GM23248 (cell line): ENCODE measurements at places on chromosomes 7 and 10. TPM values are rescaled to one million over a fixed set of nuclear protein-coding genes. Genes with fewer than 3 reads are reported as not detected.

DNA sequence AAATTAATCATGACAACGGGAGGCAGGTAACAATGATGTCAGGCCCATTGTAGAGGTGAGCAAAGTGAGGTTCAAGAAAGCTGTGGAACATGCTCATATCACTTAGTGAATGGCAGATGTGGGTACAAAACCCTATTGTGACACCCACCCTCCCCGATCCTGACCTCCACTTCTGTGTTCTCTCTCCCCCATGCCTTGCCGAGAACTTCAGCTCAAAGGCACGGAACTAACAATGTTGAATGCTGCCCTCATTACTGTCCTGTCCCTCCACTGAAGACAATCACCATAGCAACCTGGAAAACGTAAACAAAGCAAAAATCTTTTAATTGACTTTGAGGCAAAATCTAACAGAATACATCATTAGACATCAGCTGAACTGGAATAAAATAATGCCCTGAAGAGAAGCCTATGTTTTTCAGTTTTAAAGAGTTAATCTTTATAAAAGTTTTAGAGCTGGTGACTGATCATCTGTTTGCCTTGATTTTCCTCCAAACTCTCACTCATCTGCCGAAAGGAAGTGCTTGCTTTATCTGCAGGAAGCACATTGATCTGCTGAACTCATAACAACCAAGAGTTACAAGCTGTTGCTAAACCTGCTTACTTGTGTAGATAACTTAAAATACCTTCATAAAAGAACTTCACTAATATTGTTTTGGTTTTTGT is 133.6 kb downstream of the CUBN start:
- H3K27me3 ChIP-seq = no peaks in the 10 kb centered on the region
- peaks cover 40% of the 10 kb centered on the region for H3K4me1 ChIP-seq
- H3K36me3 ChIP-seq = no peaks in the 10 kb centered on the region
- peak; percentile 76 for DNase-seq
- H3K27ac ChIP-seq = peak overlapping the region; percentile 81

DNA sequence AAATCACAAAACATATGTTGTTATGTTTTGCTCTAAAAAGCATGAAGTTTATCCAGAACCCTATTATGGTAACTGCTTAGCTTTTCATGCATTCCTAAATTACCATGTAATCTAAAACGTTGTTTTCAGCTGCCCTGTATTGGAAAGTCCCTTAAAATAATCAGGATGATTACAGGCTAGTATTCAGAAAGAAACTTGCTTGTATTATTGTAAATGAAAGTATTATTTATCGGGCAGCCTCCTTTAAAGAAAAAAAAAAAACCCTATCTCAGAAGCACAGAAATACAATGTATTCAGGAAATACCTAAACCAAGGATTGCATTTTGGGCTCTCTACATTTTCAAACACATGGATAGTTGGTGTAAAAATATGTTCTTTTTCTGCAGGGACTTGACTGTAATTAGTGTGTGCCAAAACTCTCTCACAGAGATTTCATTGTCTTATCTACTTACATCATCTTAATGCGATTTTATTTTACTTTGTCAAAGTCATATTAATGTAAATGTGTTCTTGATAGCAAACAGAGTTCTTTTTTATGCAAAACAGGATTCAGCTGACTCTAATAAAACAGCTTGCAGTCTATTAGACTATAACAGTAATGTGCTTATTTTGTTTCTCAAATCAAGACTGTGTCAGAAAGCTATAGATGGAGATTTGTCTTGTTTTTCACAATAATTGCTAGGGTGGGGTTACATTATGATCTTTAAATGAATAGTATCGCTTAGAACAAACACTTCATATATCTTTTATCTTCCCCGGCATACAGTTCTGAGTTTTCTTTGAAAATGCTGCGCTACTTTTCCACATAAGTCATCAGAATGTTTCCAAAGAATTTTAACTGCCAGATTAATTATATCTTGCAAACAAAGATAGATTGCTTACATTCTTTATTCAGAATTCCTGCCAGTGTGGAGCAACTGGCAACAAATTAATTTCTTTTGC is 65.3 kb upstream of the ARID5B start:
- DNase-seq = peak; percentile 68
- H3K36me3 ChIP-seq = no peaks in the 10 kb centered on the region
- peaks cover 44% of the 10 kb centered on the region for H3K4me1 ChIP-seq
- H3K4me3 ChIP-seq = peak overlapping the region; percentile 56
- H3K27ac ChIP-seq = peak overlapping the region; percentile 57
- H3K27me3 ChIP-seq = no peaks in the 10 kb centered on the region

The ZNF394 gene
- 17.3 and 24.3 TPM in 2 replicates for total RNA-seq

DNA sequence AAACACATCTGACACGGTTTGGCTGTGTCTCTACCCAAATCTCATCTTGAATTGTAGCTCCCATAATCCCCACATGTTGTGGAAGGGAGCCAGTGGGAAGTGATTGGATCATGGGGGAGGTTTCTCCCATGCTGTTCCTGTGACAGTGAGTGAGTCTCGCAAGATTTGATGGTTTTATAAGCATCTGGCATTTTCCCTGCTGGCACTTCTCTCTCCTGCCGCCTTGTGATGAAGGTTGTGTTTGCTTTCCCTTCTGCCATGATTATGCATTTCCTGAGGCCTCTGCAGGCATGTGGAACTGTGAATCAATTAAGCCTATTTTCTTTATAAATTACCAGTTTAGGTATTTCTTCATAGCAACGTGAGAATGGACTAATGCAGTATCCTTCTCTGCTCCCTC is 5.9 kb upstream of the HTR5A start:
- H3K4me3 ChIP-seq = no peak overlapping the region
- no peaks in the 10 kb centered on the region for H3K27me3 ChIP-seq
- no peak overlapping the region for H3K27ac ChIP-seq
- DNase-seq = no peak

DNA sequence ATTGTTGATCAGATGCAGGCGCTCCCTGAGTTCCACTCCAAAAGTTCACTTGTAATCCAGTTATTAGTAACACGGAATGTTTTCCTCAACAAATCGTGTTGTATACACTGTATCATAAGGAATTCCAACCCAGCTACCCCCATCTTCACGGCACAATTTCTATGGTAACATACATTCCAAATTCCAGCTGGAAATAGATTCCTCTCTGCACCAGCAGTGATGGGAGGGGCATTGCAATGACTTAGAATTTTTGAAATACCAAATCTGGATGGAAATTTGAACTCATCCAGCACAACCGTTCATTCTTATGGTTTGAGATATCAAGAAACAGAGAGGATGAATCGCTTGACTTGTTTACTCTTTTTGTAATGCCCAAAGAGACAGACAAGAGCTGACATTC is 38.9 kb upstream of the RHEB start:
- no peaks in the 10 kb centered on the region for H3K27me3 ChIP-seq
- H3K36me3 ChIP-seq = peaks cover 31% of the 10 kb centered on the region; the same call in 1 of the 2 replicates
- peak; percentile 34 for DNase-seq

- H3K36me3 ChIP-seq = no peaks in the 10 kb centered on the region
- no peaks in the 10 kb centered on the region for H3K4me1 ChIP-seq
- no peak overlapping the region for H3K27ac ChIP-seq
- H3K4me3 ChIP-seq = no peak overlapping the region
Observed at GRCh38 chr10:7006566-7006965, 404.3 kb downstream of the SFMBT2 start.

DNA sequence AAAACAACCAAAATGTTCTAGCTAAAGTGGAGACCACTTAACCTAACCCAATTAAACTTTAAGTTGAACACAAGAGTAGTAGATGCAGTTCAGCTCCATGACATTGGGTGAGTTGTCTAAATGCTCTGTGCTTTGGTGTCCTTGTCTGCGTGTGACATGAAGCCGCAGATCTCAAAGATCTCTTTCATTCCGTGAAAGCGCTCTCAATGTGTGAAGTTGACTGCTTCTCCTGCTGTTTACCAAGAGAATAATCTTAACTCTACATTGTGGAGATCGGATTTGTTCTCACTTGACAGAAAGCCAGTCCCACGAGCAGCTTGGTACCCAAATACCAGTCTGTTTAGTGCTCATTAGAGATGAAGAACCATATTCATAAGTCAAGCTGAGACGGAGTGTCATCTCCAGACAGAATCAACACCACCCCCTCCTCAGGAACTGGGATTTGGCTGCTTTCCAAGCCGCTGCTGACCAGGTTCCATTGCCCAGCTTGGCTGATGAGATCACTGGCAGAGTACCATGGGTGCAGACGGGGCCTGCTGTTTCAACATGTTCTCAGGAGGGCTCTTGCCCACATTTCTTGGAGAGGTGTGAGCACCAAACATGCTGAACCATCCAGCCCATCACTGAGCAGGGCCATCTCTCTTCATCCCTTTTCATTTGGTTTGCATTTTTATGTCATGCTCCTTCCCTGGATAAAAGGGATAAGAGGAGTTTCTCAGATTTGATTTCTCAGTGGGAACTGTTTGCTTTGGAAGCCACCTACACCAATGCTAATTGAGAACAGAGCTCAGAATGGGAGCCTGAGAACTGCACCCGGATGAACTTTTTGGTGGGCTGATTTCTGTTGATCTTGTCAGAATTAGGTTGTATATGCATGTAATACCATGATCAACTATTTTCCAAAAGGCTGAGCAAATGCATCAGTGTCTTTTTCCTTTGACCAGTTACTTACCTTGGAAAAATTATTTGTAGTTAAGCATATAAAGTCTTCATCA is 95.8 kb upstream of the AGBL3 start:
- H3K4me3 ChIP-seq = peak overlapping the region; percentile 70
- peaks cover 10% of the 10 kb centered on the region; the same call in 1 of the 2 replicates for H3K36me3 ChIP-seq
- peaks cover 64% of the 10 kb centered on the region for H3K4me1 ChIP-seq
- H3K27me3 ChIP-seq = no peaks in the 10 kb centered on the region

DNA sequence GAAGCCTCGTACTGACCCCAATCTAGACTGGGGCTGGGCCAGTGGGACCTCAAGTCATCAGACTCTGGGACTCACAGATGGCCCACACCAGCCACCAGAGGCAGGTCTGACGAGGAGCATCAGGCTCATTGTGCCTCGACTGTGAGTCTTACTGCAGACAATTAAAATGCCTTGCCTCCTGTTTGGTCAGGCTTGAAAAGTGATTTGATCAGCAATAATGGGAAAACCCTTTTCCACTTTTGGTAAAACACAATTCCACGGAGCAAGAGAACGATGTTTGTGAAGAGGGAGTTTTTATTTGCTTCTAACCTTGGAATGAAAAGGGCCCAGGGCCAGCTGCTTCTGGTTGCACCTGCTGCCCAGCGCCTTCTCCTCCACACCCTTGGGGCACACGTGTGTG is 43.9 kb downstream of the C10orf143 start:
- DNase-seq = no peak
- H3K36me3 ChIP-seq = no peaks in the 10 kb centered on the region
- no peaks in the 10 kb centered on the region for H3K4me1 ChIP-seq
- no peak overlapping the region for H3K4me3 ChIP-seq
- H3K27ac ChIP-seq = no peak overlapping the region

- no peak overlapping the region for H3K27ac ChIP-seq
- no peaks in the 10 kb centered on the region for H3K36me3 ChIP-seq
- H3K4me1 ChIP-seq = peaks cover 30% of the 10 kb centered on the region
- H3K27me3 ChIP-seq = no peaks in the 10 kb centered on the region
- no peak for DNase-seq
- H3K4me3 ChIP-seq = no peak overlapping the region
Observed at GRCh38 chr7:106721816-106722785, 61.1 kb upstream of the CCDC71L start.

DNA sequence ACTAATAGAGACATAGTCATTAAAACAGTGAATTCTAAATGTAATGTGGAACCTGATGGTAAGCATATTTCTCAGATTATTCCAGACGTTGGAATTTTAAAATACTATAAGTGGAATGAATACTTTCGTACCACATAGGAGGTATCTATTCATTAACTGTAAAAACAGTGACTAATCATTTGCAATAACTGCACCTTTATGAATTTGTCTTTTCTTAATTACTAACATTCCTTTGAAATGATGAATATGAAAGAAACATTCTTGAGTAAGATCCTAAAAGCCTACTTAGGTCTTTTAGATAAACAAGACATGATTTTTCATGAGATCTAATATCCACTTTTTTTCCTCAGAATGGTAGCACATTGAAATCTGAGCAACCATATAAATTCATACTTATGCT is 549.0 kb upstream of the LRRN3 start:
- H3K4me1 ChIP-seq = no peaks in the 10 kb centered on the region
- no peak overlapping the region for H3K27ac ChIP-seq
- H3K27me3 ChIP-seq = no peaks in the 10 kb centered on the region
- H3K36me3 ChIP-seq = no peaks in the 10 kb centered on the region

DNA sequence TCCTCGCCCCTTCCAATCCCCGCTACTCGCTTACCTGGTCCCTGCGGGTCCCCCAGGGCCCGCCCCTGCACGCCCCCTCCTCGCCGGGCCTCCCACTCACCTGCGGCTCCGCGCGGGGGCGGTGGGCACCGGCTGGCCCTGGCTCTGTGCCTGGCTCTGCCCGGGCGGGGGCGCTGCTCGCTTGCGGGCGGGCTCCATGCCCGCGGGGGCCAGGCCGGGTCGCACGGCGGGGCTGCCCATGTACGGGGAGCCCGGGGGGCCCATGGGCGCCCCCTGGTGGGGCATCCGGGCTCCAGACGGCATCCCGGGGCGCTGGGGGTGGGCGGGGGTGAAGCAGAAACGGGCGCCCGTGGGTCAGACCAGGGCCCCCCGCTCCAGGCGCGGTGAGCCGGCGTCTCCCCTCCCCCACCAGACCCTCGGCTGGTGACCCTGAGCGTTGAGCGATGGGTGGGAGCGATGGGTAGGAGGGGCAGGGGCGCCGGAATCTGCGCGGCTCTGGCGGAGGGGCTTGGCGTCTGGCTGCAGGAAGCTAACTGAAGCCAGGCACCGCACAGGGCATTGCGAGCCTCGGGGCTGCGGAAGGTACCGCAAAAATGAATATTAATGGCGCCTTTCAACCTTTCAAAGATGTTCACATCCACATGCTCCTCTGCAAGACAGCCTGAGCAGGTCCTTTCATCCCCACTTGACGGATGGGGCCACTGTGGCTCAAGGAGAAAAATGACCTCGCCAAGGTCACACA is 3.0 kb downstream of the SMARCD3 start:
- 0 out of 2 replicates have a peak, but pooled peaks cover 4% of the 10 kb centered on the region for H3K36me3 ChIP-seq
- no peak overlapping the region for H3K27ac ChIP-seq
- H3K4me3 ChIP-seq = peak overlapping the region; percentile 49

DNA sequence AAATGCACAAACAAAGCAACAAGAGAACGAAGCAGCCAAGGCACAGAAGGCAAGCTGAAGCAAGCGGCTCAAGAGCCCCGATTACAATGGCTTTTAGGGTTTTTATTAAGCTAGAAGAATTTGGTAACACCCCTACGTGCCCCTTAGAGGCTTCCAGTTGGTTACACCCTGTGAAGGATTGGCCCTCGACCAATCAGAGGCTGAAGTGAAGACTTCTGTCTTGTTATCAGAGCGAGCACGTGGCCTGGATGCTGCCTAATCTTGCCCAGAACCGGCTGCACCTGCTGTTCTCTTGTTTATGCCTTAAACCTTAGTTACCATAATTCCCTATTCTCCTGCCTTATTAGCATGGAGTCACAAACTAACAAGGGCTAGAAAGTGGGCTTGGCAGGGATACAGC is 21.4 kb downstream of the KCNK18 start:
- no peak overlapping the region for H3K27ac ChIP-seq
- H3K27me3 ChIP-seq = peaks cover 24% of the 10 kb centered on the region
- H3K36me3 ChIP-seq = no peaks in the 10 kb centered on the region
- DNase-seq = no peak

DNA sequence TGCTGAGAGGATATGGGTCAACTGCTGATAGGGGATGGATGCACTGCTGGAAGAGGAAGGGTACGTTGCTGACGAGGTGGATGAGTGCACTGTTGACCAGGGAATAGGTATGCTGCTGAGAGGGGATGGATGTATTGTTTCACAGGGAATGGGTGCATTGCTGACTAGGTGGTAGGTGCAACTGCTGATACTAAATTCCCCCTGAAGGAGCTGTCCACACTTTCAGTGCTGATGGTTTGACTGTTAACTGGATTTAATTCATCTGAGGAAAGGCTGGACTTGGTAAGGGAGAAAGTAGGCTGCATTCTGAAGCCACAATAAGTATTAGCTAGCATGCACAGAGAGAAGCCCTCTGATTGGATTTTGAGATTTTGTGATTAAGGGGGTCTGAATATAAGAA is 1196.8 kb upstream of the PHF14 start:
- no peak overlapping the region for H3K27ac ChIP-seq
- no peaks in the 10 kb centered on the region for H3K36me3 ChIP-seq
- H3K4me1 ChIP-seq = no peaks in the 10 kb centered on the region
- DNase-seq = no peak
- no peaks in the 10 kb centered on the region for H3K27me3 ChIP-seq
